NAMALWA (cell line): ENCODE measurements at places on chromosomes 11 and 22.
A peak's percentile ranks its signal among the peaks of the same experiment; 100 is the strongest.

DNA sequence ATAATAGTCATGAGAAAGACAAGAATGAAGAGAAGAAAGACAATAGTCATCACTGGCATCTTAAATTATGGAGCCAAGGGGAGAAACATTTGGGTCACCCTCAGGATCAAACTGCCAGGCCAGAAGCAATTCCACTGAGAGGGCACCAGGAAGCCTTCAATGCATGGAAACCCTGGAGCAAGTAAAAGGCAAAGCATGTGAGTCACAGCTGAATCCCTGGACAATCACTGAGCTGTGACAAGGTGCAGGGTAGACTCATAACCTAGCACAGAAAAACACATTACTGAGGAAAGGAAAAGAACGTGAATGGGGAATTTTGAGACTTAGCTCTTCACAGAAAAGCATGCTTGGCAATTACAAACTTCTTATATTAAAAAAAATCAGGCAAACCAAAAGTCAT lies 1.6 kb downstream of the KCNJ1 start:
- no peak for DNase-seq

GRCh38 chr22:38012604-38013072 lies 28.3 kb upstream of the SOX10 start:
- no peak for DNase-seq

DNA sequence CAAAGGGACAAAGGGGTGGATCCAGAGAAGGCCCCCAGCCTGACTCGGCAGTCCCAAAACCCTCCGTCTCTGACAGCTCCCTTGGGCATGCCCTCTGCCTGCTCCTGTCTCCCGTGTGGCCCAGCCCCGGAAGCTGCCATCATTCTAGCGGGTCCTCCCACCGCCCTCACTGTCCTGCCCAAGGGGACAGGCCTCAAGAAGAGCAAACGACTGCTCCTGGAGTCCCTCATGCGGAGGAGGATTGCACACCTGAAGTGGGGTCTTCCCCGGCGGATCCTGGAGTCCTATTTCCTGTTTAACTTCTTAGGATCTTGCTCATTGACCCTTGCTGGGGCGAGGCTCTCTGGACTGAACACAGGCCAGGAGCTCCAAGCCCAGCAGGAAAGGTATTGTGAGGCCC lies 2.6 kb upstream of the MEI1 start:
- DNase-seq: no peak

- DNase-seq: no peak
Observed at GRCh38 chr11:17643506-17644405, 75.6 kb upstream of the MYOD1 start.

- no peak for DNase-seq
Observed at GRCh38 chr11:36156817-36157519, 132.3 kb downstream of the COMMD9 start.

DNA sequence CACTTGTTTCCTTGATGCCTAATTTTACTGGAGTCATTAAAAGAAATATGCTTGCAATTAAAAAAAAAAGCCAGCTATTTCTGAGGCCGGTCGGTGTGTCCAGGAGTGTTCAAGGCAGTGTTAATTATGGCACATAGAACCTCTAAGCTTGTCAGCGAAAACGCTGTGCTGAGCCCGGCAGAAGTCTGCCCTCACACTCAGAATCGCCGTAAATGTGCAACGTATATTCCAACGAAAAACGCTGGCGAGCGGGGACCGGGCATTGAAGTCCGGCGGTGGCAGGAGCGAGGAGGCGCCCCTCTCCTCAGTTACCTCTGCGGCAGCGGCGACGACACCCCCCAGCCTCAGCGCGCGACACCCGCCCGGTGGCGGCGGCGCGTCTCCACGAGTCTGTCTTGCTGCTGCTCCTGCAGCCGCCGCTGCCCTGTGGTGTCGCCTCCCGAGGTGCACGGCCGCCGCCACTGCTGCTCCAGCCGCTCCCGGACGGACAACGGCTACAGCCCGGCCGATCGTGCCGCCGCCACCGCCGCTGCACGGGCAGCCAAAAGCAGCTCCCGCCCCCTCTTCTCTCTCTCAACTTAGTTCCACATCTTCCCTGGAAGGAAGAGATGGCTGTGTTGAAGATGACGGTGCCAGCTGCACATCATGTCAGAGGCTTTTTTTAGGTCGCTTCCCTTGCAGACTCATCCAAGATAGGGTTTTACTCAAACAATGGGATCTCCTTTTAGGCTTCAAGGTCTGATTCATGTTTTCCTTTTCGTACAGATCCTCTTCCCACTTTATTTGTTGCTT lies 56.0 kb downstream of the JAM3 start:
- no peak for DNase-seq

DNA sequence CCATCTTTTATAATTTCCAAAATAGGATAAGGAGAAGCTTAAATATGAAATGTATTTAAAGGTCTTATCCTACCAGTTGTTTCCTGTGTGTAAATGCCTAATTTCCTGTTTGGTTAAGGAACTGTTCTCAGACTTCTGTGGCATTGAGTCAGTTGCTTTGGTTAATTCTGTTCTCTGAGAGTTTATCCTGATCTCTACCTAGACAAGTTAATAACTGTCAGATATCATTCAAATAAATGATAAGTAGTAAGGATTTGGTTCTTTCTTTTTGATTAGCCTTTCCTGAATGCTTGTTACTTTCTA lies 39.5 kb downstream of the CTNND1 start:
- no peak for DNase-seq

GRCh38 chr11:92253945-92254344 lies 29.3 kb downstream of the FAT3 start:
- DNase-seq: no peak

DNA sequence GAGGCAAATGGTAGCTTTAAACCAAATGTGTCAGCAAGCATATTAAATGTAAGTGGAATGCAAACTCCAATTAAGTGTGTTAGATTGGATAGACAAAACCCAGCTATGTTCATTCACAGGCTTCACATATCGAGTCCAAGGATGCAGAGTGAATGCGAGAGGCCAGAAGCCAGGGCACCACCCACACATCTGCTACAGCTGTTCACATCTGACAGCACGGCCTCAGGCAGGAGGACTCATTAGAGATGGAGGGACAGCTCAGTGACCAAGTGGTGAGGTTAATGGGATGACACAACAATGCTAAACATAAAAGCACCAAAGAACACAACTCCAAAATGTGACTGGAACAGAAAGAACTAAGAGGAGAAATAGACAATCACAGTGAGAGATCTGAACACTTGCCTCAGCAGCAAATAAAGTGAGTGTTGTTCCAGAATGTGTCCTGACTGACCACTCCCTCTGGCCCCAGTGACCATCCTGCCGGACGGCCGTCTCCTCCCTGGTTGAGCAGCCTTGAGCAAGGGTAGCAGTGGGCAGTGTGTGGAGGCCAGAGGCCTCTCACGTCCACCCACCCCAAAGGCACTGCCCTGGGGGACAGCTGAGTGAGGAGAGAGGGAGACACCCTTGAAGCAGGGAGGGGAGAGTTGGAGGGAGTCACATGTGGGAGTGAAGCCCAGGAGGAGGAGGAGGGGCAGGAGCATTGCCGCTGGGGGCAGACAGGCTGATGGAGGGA lies 23.8 kb downstream of the ALG12 start:
- DNase-seq: no peak

DNA sequence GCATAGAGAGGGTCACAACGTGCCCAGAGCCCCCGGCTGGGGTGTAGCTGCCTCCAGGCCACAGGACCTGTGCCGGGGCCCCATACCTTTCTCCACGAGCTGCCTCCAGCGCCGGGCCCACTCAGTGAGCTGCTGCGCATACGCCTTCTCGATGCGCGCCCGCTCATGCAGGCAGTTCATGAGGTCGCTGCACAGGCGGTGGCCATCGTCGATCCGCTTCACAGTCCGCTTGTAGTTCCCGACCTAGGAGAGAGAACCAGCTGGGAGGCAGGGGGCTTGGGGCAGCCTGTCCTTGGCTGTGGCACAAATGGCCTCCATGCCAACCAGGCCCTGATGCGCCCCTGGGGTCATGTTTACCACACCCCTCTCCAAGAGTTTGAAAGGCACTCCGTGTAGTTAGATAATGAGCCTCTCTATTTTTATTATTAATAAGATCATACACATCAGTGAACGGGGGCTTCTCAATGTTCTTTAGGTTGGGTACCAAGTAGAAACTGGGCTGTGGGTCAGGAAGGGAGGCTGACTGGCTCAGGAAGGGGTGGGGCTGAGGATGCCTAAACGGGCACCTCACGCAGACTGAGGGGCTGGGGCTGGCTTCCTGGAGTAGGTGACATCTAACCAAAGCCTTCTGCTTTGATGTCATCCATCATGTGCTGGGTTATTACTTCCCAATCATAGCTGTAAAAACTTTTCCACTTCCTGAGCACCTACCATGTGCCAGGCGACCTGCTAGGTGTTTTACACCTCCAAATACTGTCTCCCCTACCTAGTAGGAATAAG lies 36.5 kb upstream of the ARFGAP3 start:
- no peak for DNase-seq

- no peak for DNase-seq
Observed at GRCh38 chr11:1084561-1085439, 10.1 kb downstream of the MUC2 start.

DNA sequence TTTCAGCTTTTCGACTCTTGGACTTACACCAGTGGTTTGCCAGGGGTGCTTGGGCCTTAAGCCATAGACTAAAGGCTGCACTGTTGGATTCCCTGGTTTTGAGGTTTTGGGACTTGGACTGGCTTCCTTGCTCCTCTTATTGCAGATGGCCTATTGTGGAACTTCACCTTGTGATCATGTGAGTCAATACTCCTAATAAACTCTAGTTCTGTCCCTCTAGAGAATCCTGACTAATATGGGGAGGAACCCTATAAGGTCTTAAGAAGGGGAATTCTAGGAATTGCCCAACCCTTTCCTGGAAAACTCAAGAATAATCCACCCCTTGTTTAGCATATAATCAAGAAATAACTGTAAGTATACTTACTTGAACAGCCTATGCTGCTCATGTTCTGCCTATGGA lies 491.8 kb downstream of the TMEM135 start:
- no peak for DNase-seq

DNA sequence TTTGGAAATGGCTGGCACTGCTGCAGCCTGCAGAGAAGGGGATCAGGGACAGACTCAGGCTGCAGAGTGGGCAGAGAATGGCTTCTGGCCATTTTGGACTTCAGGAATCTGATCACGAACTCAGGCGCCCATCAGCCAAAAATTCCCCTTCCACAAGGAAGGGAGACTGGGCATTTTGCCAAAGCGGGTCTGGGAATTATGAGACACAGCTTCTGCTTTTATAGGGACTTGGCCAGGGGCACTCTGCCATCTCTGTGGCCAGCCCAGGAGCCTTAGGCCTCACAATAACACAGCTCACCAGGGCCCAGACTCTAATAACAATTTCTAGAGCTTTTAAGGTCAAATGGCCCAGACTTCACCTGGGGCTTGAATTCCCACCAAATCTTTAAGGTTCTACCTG lies 74.7 kb downstream of the CHST1 start:
- DNase-seq: no peak

DNA sequence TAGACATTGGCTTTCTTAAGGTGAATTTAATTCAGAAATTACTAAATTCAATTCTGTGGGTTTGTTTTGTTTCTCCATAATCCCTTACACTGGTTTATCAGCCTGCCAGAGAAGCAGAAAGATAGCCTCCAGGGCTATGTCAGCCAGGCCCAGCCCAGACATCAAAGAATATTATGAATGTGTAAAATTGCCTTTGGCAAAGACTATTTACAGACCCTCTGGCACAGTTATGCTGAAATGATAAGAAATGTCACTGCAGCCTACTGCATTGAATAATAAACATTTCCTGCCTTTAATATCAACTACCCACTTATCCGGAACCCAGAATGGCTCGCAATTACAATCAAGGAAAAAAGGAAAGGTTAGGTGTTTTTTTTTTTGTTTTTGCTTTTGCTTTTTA lies 562.5 kb upstream of the LRRC4C start:
- no peak for DNase-seq

DNA sequence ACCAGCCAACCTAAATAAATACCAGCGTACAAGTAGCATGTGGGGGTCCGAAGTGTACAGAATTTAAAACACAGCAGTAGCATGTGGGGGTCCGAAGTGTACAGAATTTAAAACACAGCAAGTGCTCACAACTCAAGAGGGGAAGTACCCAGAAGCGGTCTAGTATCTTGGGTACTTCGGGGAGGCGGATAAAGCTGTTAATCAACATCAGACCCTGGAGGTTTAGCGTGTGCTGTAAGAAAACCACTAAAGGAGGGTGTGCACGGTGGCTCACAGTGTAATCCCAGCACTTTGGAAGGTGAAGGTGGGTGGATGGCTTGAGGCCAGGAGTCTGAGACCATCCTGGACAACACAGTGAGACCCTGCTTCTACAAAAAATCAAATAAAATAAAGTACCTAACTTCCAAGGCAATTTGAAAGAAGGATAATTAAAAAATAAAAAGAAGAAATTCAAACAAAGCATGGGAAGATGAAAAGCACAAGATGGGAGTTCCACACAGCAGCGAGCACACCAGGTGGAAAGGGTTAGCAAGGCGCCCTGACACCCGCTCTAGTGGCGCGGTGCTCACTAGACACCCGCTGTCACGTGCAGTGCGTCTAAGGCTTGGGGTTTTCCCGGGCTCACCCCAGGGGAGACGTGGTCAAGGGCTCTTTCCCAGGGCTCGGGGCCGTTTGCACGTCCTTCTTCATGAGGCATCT lies 35.0 kb upstream of the MOB2 start:
- peak; percentile 75 for DNase-seq

GRCh38 chr11:92376680-92377079 lies 152.1 kb downstream of the FAT3 start:
- no peak for DNase-seq

DNA sequence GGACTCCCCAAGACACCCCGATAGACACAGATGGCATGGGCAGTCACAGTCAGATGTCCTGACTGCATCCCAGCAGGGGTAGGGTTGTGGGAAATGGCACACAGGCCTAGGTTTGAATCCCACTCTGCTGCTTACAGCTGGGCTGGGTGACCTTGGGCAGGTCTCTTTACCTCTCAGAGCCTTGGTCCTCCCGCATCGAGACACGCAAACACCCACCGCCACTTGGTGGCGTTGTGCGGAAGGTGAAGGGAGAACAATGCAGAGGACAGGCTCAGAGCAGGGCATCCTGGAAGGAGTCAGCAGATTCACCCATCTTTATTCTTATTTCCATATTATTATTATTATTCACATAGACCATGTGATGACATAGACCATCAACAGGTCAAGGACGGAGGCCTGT lies 140.5 kb downstream of the MIAT start:
- DNase-seq: peak; percentile 39

DNA sequence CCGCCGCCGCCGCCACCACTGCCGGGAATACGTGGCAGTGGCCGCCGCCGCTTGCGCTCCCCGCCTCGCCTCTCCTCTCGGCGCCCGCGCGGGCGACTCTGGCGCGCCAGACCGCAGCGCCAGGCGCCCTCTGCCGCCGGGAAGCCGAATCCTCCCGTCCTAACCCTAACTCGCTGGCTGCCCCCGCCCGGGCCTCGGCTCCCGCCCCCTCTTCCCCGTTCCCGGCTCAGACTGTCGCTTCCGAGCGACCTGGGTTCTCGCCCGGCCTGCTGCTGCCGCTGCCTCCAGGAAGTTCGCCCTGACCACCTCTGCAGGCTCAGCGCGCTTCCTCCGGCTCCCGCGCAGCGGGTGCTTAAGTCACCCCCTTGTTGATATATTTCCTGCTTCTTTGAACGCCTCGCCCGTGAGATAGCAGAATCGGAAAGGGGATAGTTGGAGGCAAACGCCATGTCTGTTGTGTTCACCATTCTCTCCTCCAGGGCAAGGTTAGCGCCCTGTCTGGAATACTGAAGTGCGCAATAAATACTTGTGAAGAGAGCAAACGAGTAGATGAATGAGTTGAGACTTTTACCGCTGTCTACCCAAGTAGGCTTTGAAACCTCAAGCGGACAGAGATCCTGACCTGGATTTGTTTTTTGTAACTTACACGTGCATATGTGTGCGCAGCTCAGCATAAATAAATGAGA lies at the start of gene SMCO4:
Gene SMCO4 (minus strand): TSS at position 100 of the 686 bp plus-strand sequence. CDS start 64,202 bp downstream, outside the sequence.
- DNase-seq: peak; percentile 69

GRCh38 chr11:107605061-107606006 lies 14.4 kb downstream of the ELMOD1 start:
- DNase-seq: no peak

- no peak for DNase-seq
Observed at GRCh38 chr11:117062498-117062897, 35.7 kb downstream of the SIK3 start.
